ENCODE measurements at places on chromosomes 2 and 18.

DNA sequence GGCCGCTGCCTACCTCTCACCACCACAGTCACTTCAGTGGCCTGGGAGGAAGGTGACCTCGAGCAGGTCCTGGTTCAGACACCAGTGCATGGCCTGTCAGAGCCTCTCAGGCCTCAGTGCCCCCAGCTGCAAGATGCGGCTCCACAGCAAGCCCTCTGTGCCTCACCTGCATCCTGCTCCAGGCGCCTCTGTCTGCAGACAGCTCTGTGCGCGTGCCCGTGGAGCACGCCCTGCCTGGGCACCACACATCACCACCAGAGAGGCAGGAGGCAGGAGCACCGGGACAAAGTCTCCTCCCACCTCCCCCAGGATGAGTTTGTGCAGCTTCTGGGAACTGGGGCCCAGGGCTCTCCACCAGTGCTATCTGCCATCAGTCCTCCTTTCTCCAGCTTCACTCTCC lies 98.7 kb downstream of the TFCP2L1 start:
- no peak for DNase-seq

DNA sequence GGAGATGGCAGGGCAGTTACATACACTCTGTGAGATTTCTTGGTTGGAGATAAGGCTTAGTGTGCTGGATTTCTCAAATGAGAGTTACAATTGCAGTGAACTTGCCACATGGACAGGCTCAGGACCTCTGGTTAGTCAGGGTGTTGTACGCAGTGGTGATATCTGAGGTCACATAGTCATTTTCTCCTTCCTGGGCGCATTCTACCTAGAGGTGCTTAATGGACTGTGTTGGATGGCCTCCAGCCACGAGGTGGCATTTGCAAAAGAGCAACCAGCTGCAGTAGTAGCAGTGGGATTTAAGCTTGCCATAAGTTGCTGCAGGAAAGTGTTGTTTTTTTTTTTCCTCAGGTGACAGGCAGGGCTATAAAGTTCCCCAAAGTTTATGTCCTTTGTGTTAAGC lies 173.8 kb upstream of the TMEM200C start:
- DNase-seq, result no peak

DNA sequence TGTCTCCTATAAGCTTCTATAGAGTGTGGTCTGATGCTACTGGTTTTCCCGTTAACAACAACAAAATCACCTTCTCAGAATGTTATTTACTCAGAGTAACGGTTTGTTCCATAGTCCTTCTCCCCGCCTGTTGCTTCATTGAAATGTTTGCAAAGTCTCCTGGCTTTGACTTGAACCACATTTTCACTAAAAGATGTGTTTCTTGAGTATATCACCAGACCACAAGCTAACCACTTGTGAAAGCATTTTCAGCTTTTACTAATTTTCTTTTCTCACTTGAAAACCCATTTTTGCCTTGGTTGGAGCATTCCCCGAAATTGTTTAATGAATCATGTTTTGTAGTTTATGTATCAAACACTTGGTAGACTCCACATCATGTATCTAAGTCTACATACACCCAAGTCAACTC lies 121.2 kb downstream of the DPP4 start:
- no peak for DNase-seq

DNA sequence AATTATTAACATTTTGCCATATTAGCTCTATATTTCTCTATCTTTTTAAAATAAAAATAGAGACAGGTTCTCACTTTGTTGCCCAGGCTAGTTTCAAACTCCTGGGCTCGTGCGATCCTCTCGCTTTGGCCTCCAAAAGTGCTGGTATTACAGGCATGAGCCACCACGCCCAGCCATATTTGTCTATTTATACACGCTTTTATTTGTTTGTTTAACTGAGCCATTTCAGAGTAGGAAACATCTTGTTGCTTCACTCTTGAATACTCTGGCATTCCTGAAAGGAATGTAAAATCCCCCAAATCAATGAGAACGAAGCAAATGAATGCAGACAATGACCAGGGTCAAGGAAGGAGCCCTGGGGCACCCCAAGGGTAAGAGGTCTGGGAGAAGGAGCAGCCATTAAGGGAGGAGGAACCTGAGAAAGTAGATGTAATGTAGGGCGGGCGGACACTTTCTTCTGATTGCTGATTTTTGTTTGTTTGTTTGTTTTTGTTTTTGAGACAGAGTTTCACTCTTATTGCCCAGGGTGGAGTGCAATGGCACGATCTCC lies 31.7 kb upstream of the RAB1A start:
- DNase-seq, result no peak

- no peak for DNase-seq
Observed at GRCh38 chr2:206323486-206323885, 49.0 kb downstream of the ZDBF2 start.

- DNase-seq, result no peak
Observed at GRCh38 chr2:19807866-19808265, 93.9 kb downstream of the TTC32 start.

GRCh38 chr2:70930371-70931329 lies 5.0 kb upstream of the ATP6V1B1 start:
- DNase-seq, result no peak

Measured in left kidney (tissue), 8 donors.